ENCODE measurements at places on chromosomes 3 and 15.

- DNase-seq, result no peak
These were observed 565.9 kb upstream of the CCDC54 start for GRCh38 chr3:106811376-106811775.

DNA sequence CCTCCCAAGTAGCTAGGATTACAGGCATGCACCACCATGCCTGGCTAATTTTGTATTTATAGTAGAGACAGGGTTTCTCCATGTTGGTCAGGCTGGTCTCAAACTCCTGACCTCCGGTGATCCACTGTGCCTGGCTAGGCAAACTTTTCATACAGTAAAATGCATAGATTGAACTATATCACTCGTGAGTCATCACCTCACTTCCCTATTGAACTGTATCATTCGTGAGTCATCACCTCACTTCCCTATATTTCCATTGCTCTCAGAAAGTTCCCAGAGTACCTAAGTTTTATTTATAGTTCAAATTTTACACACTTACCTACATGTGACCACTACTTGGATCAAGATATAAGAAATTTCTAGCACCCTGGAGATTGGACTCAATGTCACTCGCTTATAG lies 73.6 kb upstream of the ACAD9 start:
- no peak for DNase-seq

DNA sequence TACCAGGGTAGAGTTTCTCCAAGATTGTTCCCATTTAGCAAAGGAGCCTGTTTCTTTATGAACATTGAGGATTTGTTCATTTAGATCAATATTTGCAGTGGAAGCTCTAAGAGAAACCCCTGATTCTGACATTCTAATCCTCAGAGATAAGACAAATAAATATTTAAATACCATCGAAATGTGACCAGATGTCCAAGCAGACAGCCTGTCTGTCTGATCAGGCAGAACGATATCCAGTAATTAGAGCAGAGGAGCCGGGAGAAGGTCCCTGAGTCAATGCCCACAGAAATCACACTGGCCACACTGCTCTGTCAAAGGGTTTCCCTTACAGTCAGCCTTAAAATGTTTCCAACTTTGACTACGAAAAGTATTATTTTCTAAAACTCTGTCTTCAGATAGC lies 15.7 kb upstream of the ARPIN start:
- no peak for DNase-seq

- DNase-seq, result no peak
These were observed 43.6 kb upstream of the PLCL2 start for GRCh38 chr3:16841041-16841753.

- DNase-seq, result no peak
These were observed 1166.9 kb downstream of the ZPLD1 start for GRCh38 chr3:103601666-103602065.

- no peak for DNase-seq
These were observed 37.0 kb downstream of the CLDN18 start for GRCh38 chr3:138046955-138047354.

DNA sequence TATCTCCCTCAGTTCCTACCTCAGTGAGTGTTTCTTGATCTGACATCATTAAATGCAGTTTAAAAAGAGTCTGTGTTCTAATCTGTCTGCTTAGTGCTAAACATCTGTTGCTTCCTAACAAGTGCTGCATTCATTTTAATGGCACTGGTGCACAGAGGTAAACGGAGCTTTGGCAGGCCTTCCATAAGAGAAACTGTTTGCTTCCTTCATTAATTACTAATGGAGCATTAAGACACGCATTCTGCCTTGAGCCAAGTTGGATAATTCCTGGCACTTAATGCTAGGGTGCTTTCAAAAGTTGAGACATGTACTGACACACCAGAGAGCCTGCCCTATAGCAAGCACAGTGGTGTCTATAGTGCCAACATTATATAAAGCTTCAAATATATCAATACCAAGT lies 34.7 kb downstream of the SCG5 start:
- no peak for DNase-seq

DNA sequence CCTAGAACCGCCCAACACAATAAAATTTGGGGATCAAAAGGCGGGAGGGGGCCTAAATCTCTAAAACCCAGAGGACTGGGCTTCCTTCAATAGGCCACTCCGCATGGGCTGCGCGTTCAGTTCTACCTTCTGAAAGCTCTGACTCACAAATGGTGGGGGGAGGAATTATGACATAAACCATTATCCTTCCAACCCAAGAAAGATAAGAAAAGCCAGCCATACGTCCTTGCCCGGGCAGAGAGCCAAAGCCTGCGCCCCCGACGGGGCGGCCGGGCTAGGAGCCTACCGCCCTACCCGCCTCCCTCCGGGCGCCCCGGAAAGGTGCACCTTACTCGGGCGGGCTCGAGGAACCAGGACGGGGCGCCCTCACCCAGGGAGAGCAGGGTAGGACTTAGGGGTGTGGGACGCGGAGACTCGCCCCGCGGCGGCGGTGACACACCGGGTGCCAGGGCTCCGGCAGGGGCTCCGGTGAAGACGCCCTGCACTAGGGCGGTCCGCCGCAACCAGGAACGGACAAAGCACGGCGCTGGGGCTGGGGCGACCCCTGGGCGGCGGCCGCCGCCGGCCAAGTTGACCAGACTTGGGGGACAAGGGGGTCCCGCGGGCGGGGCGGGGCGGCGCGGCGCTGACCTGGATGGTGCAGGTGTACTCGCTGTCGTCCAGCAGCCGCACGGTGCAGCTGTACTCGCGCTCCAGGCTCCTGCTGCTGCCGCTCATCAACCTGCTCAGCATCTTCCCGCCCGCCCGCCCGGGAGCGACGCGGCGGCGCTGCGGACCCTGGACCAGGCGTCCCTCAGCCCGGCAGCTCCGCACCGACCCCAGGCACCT lies 534 bp downstream of the FRMD5 start:
- DNase-seq, result peak; percentile 9

DNA sequence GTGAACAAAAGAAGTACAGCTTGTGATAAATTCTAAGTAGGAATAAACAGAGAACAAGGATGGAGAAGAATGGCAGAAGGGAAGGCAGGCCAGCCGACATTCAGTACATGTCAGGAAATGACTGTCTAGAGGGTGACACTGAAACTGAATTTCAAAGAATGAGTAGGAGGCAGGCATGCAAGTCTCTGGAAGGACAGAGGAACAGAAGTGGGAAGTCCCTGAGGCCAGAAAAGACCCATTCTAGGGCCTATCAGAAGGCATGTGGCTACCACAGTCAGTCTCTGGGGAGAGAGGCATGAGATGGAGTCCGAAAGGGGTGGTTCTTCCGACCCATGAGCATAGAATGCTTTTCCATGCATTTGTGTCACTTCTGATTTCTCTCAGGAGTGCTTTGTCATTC lies 243.5 kb upstream of the UBE2E2 start:
- DNase-seq, result no peak
